ENCODE measurements at places on chromosomes 1 and 21. TPM values are rescaled to one million over a fixed set of nuclear protein-coding genes. Genes with fewer than 3 reads are reported as not detected.

GRCh38 chr1:208654241-208654640 lies 410.1 kb upstream of the PLXNA2 start:
- DNase-seq = no peak

- DNase-seq = no peak
These were observed 22.6 kb upstream of the LRRC8B start for GRCh38 chr1:89502042-89502441.

- no peak for DNase-seq
These were observed 1.6 kb upstream of the NPHP4 start for GRCh38 chr1:5993556-5994491.

- no peak for DNase-seq
These were observed 336.4 kb downstream of the NTNG1 start for GRCh38 chr1:107477233-107477632.

- no peak for DNase-seq
These were observed 189.8 kb downstream of the DNAH14 start for GRCh38 chr1:225119307-225119706.

The ERICH3 gene
- 0.09 TPM for total RNA-seq

The TFF2 gene
- total RNA-seq = not detected

The SH3BGR gene
- total RNA-seq = 13.4 TPM

The G0S2 gene
- 105 TPM for total RNA-seq

The NBPF8 gene
- total RNA-seq = 5.5 TPM

All from adrenal gland (tissue), 19 donors.